ENCODE measurements at places on chromosomes 6 and 20. TPM values are rescaled to one million over a fixed set of nuclear protein-coding genes. Genes with fewer than 3 reads are reported as not detected.

The LRRC73 gene
- 2.1 TPM for total RNA-seq

DNA sequence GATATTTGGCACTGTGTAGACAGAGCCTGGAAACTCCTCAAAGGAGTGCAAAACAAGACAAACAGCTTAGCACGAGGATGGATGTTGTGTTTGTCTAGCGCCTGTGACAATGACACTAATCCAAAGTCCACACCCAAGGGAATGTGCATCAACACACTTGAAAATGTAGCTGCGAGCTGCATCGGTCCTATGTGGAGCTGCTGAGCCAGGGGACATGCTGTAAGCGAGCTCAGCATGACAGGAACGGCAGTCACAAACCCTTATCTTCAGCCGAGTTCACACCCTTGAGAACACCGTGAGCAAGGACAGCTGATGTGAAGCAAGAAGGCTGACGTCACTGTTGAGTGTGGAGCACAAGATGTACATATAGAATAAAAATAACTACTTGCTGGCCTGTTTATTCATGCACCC is 684.3 kb downstream of the QKI start:
- no peak for DNase-seq

DNA sequence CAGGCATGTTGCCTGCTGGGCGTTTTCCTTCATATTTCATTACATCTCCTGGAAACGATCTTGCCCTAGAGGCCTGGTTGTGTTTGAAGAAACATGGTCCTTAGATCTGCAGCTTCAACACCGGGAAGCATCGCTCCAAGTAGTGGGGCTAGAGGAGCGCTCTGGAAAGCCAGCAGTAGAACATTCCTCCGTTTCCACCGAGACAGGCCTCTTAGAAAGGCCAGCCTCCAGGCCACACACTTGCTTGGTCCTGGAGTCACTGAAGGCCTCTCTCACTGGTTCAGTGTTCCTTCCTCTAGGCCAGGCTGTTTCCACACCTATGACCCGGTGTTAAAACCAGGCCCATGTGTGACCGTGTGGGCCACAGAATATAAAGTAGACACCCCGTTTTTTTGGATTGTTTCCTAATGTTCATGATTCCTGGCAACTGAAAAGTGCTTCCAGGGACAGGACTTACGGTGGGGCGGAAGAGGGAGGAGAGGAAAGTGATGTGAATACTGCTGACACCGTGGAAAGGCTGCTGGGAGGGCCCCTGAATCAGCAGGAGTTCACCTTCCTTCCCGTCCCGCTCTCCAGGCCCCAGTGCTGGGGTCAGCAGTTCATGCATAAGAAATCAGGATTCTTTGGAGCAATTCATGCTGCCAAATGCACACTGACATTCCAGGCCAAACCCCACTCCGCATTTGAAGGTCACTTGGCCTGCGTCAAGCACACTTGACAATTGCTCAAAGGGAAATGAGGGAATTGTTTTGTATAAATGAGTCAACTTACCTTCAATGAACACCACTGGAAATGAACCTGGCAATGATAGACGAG is 83.8 kb downstream of the IYD start:
- no peak for DNase-seq

- no peak for DNase-seq
These were observed 36.1 kb upstream of the NOL4L start for GRCh38 chr20:32621071-32621890.

The OPN5 gene
- total RNA-seq: not detected

GRCh38 chr6:106025655-106026054 is 60.5 kb upstream of the PRDM1 start:
- DNase-seq: no peak

DNA sequence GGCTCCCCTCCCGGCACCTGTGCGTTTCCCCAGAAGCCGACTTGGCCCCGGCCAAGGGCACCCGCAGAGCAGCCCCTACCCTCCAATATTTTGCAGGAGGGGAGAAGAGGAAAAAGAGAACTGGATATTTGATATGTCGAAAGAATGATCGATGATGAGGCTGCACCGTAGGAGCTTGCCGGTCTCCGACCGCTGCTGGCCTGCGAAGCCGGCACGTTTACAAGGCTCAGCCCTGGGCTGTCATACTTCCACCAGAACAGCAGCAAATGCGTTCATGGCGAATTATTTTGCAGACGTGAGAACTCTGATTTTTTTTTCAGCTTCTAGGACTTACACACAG is 296.7 kb downstream of the TFAP2C start:
- DNase-seq: no peak

- DNase-seq: peak; percentile 52
These were observed 691 bp downstream of the ASF1A start for GRCh38 chr6:118894425-118895260.

GRCh38 chr6:156808287-156808686 is 31.1 kb downstream of the ARID1B start:
- DNase-seq: no peak

Measured in neural crest cell (in vitro differentiated cells).